ENCODE measurements at places on chromosomes 16 and 17. TPM values are rescaled to one million over a fixed set of nuclear protein-coding genes. Genes with fewer than 3 reads are reported as not detected.

DNA sequence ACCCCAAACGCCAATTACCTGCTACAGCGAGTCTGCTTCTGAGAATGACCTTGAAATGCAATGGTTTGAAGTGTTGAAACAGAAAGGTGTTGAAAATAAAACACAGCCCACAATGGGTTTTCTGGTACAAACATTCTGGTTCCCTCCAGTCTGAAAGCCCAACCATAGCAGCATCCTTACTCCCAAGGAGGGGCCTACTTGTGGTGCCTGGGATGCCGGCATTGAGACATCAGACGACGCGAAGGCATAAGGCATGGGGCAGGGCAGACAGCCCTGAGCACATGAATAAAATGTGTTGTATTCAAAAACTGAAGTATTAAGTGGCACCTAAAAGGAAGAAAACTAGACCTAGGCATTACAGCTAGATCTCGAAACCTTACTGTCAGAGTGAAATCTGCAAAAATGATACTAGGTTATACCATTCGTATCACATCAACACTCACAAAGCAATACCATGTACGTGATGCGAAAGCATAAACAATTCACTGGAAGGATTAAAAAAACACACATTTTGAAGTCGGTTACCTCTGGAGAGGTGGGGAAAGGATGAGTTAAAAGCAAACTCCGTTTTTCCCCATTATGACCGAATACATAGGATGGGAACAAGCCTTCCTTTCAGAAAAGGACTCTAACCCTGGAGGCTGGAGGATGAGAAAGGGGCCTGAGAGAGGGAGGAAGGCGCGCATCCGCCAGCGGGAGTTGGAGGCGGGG lies 702 bp downstream of the NUDT21 start:
- DNase-seq = peak; percentile 50

Gene FBXW10
- total RNA-seq = not detected

DNA sequence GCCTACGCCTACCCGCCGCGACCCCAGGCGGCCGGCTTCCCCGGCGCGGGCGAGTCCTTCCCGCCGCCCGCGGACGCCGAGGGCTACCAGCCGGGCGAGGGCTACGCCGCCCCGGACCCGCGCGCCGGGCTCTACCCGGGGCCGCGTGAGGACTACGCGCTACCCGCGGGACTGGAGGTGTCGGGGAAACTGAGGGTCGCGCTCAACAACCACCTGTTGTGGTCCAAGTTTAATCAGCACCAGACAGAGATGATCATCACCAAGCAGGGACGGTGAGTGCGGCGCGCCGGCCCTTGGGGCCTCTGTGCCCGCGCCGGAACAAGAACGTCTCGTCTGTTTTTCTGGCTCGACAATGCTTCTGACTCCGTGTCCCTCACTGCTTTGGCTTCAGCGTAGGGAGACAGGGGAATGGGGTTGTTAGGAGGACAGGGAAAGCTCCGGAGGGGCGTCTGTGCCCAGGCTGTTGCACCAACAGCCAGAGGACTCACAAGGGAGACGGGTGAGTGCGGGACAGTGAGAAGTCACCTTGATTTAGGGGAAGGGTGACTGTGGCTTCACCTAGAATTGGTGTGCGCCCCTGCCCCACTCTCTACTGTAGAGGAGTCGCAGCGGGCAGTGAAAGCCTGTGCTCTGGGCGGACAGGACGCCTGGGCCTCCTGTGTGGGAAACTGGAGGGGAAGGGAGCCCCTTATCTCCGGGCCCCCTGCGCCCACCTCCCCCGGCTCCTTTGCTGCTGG lies 806 bp downstream of the TBX21 start:
- peak; percentile 76 for DNase-seq

Gene NPIPA2
- 11.0 TPM for total RNA-seq

- DNase-seq = no peak
Observed at GRCh38 chr16:59690216-59690615, 956.1 kb upstream of the GOT2 start.

Gene SMIM5
- 0.40 TPM for total RNA-seq

DNA sequence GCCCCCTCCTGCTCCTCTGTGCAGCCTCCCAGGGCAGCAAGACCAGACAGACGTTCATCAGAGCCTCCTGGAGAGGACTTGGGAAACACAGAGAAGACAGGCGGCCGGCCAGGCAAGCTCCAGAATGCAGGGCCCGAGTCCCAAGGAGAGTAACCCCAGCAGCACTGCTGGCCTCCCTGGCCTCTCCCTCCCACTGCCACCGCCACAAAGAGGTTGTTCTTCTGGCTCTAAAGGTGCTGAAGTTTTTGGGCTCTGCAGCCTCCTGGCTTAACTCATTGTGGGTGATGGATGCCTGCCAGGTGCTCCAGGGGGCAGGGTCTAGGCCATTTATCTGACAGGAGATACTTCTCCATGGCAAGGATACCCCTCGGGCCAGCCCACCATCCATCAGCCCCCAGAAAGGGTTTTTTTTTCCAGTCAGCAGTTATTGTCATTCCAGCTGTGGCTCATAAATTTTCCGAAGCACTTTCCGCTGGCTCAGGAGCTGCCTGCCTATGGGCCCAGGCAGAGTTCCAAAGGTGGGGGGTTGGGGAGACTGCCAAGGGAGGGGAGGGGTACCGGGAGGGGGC lies 32.0 kb upstream of the MRPS23 start:
- DNase-seq = peak; percentile 78

DNA sequence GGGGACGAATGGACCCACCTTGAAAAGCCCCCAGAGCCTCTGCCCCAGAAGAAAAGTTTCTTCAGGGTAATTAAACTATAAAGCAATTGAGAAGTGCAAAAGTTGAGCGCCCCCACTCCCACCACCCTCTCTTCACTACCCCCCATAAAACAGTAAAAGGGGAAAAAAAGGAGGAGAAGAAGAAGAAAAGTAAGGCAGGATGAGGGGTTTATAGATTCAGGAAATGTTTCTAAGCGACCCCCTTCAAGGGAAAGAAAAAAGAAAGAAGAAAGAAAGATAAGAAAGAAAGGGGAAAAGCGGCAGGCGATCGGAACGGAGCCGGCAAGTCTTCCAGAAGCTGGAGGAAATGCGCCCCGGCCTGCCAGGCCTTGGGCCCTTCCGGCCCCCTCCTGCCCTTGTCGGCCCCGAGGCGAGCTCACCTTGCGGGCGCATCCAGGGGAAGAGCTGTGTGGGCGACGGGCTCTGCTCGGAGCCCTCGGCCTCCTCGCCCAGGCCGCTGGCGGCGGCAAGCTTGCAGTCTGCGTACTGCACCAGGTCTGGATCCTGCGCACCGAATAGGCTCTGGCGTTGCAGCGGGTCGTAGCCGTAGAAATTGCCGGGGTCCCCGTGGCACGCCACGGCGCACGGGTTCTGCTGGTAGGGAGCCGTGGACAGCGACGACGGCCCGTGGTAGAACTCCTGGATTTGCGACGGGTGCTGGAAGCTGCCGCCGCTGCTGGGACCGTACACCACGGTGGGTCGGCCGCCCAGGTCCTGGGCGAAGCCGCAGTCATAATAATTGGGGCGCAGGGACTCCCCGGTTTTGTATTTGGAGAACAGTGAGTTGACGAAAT lies 1.0 kb downstream of the HOXB8 start:
- peak; percentile 85 for DNase-seq

GRCh38 chr16:10097271-10097670 lies 85.0 kb downstream of the GRIN2A start:
- no peak for DNase-seq

Data from endodermal cell (in vitro differentiated cells).